Forelimb muscle (tissue), 1 donor: ENCODE measurements at places on chromosomes 16 and 17. TPM values are rescaled to one million over a fixed set of nuclear protein-coding genes. Genes with fewer than 3 reads are reported as not detected.

PIRT gene
- 0.06 TPM for polyA plus RNA-seq

BIRC5 gene
- 12.2 TPM for polyA plus RNA-seq

CRYBA1 gene
- not detected for polyA plus RNA-seq

CCL8 gene
- polyA plus RNA-seq = 0.68 TPM

CMTM1 gene
- polyA plus RNA-seq = 7.3 TPM

DDX28 gene
- 4.8 TPM for polyA plus RNA-seq

CX3CL1 gene
- 5.6 TPM for polyA plus RNA-seq

WFIKKN1 gene
- polyA plus RNA-seq = 0.76 TPM

METRN gene
- polyA plus RNA-seq = 26.1 TPM

GNGT2 gene
- 1.2 TPM for polyA plus RNA-seq

HEATR9 gene
- polyA plus RNA-seq = 0.10 TPM

SOCS1 gene
- 2.6 TPM for polyA plus RNA-seq

CHST5 gene
- 0.27 TPM for polyA plus RNA-seq

SLC46A1 gene
- 7.0 TPM for polyA plus RNA-seq

SYCE1L gene
- polyA plus RNA-seq = 5.1 TPM

DNASE1 gene
- polyA plus RNA-seq = 15.7 TPM

FNDC8 gene
- polyA plus RNA-seq = 0.11 TPM

C17orf50 gene
- polyA plus RNA-seq = not detected

COPRS gene
- 31.4 TPM for polyA plus RNA-seq

AANAT gene
- polyA plus RNA-seq = 0.37 TPM

LDHD gene
- 3.0 TPM for polyA plus RNA-seq

DNAH9 gene
- polyA plus RNA-seq = 0.52 TPM

PLK1 gene
- polyA plus RNA-seq = 10.2 TPM

SCNN1G gene
- not detected for polyA plus RNA-seq

KRT20 gene
- not detected for polyA plus RNA-seq

SP6 gene
- polyA plus RNA-seq = 1.0 TPM

ADAMTS18 gene
- 0.92 TPM for polyA plus RNA-seq

TOX3 gene
- 1.4 TPM for polyA plus RNA-seq

COL1A1 gene
- 3,500 TPM for polyA plus RNA-seq

FLII gene
- 146 TPM for polyA plus RNA-seq

TEKT1 gene
- polyA plus RNA-seq = not detected

ZMYND15 gene
- polyA plus RNA-seq = 0.28 TPM

KRT25 gene
- polyA plus RNA-seq = not detected

SEPTIN12 gene
- polyA plus RNA-seq = not detected

BEAN1 gene
- 1.6 TPM for polyA plus RNA-seq
